Dermis blood vessel endothelial cell (primary cell): ENCODE measurements at places on chromosomes 3 and 15. TPM values are rescaled to one million over a fixed set of nuclear protein-coding genes. Genes with fewer than 3 reads are reported as not detected.

Gene CCNB2
- total RNA-seq, result 13.6 and 61.3 TPM in 2 replicates

GRCh38 chr3:60855250-60855649, 396.0 kb downstream of the FHIT start:
- DNase-seq, result no peak

GRCh38 chr15:77622209-77622933, 10.3 kb downstream of the LINGO1 start:
- DNase-seq, result no peak

- DNase-seq, result no peak
These were observed 835.6 kb downstream of the IGSF11 start for GRCh38 chr3:118199044-118199443.

DNA sequence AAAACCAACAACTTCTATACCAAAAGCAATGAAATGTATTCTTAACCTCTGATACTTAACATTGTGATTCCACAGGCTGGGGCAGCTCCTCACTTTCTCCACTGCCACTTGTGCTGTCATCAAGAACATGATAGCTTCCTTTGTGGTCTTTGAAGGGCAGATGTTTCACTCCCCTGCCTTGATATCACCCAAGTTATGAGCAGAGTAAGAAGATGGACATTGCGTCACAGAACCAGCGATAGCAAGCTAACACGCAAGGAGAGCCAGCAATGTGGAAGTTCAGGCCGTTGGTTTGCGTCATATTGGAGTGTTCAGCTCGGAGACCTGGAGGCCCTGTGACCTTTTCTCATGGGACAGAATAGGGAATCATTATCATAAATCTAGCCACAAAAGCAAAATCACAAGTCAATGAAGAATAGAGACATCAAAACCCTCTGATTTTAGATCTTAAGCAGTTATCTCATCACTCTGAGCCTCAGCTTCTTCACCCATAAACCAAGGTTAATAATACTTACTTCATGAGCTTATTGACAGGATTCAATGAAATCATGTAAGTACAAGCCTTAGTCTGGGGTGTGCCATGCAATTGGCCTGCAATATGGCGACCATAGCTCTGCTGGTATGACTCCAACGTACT, 183.8 kb upstream of the THBS1 start:
- DNase-seq, result no peak

GRCh38 chr3:149751551-149751950, 738 bp downstream of the COMMD2 start:
- DNase-seq, result peak; percentile 15

DNA sequence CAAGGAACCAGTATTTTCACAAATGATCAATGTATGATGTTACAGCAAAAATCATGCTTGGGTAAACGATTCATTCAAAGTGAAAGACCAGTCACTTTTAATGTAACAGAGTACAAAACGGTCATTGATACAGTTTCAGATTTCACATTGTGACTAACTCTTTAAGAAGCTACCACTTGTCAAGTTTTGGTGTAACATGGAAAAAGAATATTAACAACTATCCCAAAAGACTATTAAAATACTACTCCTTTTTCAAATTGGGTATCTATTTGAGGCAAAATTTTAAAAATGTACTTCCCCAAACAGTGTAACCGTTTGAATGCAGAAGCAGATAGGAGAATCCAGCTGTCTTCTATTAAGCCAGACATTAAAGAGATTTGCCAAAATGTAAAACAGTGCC, 31.7 kb downstream of the AKAP13 start:
- DNase-seq, result no peak

Gene IMPG2
- total RNA-seq, result 0.37 and 0.85 TPM in 2 replicates

DNA sequence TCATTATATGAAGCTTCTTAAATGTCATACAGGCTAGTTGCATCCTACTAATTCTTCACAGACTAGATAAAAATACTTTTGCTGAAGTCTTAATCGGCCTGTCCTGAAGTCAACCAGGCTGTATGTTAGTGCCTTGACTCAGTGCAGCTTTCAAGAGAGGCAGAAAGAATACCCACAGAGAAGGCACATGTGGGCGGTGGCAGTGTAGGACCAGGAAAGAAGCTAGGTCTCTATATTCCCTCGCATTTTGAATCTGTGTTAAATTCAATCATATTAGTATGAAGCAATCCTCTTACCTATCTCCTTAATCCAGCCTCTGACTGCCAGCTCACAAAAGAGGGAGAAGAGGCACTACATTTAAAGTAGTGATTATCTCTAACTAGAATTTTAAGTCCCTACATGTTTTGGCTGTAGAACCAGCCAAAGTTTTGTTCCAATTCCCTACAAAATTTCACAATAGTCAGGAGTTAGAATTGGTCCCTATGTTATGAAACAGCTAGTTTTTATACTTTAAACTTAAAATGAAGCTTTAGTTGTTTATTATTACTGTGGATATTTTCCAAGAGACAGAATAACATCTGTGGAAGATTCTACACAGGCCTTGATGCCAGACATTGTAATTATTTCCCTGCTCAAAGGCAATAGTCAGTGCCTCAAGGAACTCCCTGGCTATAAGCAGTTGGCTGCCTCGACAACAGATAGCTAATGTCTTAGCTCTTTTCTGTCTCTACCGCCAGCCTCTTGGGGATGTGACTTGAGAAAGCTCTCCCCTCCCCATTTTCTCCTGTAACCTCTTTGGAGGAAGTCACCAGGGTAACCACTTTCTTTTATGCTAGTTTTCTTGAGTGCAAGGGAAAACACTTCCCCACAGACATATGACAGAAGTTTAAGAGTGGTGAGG, 31.9 kb downstream of the CRTC3 start:
- no peak for DNase-seq

- DNase-seq, result no peak
These were observed 380.8 kb downstream of the LRTM1 start for GRCh38 chr3:54547051-54547450.

Gene MRPS25
- 25.4 and 34.0 TPM in 2 replicates for total RNA-seq

DNA sequence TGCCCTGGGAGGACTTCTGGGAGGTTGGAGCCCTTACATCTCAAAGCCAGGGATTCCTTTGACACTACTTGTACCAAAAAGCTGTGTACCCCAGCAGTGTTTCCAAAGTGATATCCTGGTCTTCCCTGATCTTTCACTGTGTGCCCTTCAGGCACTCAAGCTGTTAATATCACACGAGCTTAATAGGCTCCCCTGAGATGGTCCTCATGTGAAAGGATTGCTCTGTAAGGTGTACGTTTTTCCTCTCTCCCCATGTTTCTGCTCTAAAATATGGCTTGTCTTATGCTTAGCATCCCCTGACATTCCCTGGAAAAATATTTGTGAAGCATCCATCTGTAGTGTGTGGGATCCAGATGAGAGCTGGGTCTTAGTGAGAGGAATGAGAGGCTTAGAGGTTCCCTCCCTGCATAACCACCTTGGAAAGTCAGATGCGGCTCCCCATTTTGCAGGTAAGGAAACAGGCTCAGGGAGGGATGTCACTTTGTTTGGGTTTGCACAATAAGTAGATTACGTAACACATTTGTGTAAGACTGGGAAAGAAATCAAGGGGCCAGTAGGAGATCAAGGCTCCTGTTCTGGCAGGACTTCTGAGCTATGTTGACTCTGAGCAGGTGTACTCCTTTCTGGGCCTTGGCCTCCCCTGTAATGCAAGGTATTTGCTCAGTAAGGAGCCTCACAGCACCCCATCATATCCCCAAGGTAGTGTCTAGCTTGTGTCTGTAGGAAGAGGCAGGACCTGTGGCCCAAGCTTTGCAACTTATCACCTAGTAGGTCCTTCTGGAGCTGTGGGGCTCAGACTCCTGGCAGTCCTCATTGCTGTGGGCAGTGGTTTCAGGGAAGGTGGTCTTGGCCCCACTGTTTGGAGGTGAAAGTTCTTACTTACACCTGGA, 667 bp upstream of the ACOX2 start:
- no peak for DNase-seq

- DNase-seq, result no peak
These were observed 45.3 kb upstream of the INO80 start for GRCh38 chr15:41161336-41161735.

DNA sequence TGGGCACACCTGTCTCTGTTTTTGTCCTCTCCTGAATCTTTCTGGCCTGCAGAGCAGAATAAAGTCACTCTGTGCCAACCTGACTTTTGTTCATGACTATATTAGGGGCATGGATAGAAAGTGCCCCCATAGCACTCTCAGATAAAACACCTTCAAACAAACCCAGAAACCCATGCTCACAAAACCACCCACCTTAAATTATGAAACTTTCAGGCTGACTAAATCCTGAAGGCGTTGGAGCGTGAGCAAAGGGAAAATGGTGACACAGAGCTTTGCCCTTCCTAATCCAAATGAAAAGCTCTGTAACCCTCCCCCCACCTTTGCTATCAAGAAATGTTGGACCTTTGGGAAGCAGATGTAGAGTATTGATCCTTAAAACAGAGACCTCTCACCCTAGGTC, 138.9 kb downstream of the IGF1R start:
- no peak for DNase-seq

DNA sequence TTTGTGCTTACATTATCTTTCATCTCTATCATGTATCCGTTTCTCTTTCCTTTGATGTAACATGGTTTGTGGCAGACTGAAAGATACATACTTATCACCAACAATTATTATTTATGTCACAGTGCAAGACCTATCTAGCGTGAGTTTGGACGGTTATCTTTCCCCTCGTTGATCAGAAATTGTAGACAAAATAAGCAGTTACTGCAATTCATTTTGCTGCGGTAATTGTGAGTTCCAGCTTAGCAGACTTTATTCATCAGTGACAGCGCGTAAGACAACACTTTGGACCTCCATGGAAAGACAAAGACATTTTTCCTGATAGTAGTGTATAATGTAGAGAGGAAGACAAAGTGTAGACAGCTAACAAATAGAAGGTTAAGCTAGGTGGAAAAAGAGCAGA, 51.0 kb upstream of the UTS2B start:
- DNase-seq, result no peak

DNA sequence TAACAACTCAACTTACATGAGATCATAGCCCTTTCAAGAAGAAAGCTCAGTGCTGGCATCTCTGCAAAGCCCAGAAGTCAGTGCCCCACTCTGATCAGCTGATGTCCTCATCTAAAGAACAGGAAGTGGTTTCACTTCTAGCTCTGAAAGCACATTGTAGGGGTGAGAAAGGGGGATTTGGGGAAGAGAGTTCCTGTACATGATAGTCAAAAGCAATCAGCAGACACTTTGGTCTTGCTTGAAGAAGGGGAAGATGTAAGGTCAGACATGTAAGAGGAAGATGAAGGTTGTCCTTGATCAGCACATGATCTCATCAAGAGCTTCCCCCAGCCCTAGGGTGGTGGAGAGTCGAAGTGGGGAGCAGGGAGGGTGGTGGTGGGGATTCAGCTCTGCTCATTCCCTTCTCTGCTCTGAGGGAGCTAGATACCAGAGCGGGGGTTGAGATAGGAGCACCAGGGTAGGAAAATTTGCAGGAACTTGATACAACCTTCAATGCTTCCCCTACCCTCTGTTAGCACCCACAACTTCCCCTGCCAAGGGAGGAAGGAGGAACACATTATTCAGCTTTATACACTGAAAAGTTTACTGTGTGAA, 76.4 kb upstream of the ETV5 start:
- DNase-seq, result no peak

- peak; percentile 37 for DNase-seq
These were observed 166.4 kb upstream of the TLE3 start for GRCh38 chr15:70264014-70264582.

GRCh38 chr15:31013863-31014607, 22.6 kb upstream of the MTMR10 start:
- peak; percentile 23 for DNase-seq

DNA sequence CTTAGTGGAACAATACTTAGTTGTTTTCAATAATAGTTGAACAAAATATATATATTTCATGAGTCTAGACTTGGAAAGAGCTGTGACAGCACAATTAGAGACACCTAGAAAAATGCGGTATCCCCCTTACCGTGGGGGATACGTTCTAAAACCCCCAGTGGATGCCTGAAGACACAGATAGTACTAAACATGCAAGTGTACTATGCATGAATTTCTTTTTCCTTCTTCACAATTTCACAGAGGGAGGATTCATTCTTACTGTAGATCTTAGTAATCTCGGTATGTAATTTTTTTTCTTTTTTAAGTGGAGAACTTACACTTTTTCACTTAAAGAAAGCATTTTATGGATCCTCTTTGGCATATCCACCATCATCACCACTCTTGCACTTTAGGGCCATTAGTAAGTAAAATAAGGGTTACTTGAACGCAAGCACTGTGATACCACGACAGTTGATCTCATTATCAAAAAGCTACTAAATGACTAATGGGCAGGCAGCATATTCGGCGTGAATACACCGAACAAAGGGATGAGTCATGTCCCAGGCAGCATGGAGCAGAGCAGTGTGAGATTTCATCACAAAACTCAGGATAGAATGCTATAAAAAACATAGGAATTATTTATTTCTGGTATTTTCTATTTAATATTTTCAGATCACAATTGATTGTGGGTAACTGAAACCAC, 72.3 kb upstream of the ZNF280D start:
- peak; percentile 91 for DNase-seq

GRCh38 chr3:158109804-158110657, at the start of gene RSRC1:
RSRC1 (plus strand) TSS chr3:158110089; CDS start chr3:158122105, 12,016 bp downstream.
- peak; percentile 93 for DNase-seq

GRCh38 chr3:65551945-65552344, 486.8 kb downstream of the MAGI1 start:
- no peak for DNase-seq

GRCh38 chr3:39213613-39214012, 21.2 kb upstream of the XIRP1 start:
- DNase-seq, result no peak

GRCh38 chr15:27582726-27583410, 516.2 kb downstream of the OCA2 start:
- DNase-seq, result no peak

DNA sequence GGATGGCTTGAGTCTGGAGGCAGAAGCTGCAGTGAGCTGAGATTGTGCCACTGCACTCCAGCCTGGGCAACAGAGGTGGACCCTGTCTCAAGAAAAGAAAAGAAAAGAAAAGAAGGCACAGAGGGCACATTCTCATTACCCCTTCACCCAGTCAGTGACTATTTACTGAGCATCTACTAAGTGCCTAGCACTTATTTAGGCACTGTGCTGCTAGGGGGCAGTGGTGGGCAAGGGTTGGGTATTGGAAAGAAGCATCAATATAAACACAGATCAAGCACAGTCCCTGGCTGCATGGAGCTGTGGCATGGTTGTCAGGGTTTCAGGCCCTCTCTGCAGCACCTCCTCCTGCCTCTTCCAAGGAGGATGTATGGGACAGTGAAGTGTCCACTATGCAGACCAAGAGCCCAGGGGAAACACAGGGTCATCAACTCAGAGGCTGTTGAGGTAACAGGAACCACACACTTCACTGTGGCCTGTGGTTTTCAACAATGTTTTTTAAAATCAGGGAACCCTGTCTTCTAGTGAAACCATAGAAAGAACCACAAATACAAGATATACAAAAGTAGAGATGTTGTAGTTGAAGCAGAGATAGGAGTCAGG, 138.5 kb downstream of the RAB11A start:
- DNase-seq, result no peak

DNA sequence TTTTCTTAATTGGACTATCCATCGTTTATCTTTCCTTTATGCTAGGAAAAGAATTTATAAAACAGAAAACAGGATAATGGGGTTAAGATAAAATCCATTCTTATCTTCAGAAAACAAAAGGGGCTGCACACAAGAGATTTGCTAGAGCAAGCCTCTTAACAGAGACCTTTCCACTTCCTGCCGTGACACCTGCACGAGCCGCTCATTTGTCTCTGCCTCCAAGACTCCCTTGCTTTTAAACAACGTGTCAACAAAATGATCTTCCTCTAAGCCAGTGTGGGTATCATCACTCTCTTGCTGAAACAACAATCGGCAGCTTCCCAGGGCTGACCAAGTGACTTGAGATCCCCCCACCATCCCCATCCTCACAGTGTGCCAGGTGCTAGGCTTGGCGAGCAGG, 33.1 kb downstream of the GABRB3 start:
- no peak for DNase-seq
